EH (cell line): ENCODE measurements at places on chromosomes 12 and 14.
A peak's percentile ranks its signal among the peaks of the same experiment; 100 is the strongest.

DNA sequence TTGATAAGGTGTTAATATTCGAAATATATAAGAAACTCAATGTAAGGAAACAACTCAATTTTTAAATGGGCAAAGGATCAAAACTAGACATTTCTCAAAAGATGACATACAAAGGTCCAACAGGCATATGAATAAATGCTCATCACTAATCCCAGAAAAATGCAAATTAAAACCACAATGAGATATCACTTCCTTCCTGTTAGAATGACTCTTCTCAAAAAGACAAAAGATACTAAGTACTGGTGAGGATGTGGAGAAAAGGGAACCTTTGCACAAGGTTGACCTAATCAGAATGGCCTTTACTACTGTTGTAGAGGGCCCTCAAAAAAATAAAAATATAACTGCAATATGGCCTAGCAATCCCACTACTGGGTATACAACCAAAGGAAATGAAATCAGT lies 383.4 kb downstream of the KCNH5 start:
- no peak for DNase-seq

- no peak for DNase-seq
These were observed 127.3 kb downstream of the CNTN1 start for GRCh38 chr12:40819436-40820108.

- DNase-seq: peak; percentile 65
These were observed 85.6 kb downstream of the MSRB3 start for GRCh38 chr12:65364046-65364445.

DNA sequence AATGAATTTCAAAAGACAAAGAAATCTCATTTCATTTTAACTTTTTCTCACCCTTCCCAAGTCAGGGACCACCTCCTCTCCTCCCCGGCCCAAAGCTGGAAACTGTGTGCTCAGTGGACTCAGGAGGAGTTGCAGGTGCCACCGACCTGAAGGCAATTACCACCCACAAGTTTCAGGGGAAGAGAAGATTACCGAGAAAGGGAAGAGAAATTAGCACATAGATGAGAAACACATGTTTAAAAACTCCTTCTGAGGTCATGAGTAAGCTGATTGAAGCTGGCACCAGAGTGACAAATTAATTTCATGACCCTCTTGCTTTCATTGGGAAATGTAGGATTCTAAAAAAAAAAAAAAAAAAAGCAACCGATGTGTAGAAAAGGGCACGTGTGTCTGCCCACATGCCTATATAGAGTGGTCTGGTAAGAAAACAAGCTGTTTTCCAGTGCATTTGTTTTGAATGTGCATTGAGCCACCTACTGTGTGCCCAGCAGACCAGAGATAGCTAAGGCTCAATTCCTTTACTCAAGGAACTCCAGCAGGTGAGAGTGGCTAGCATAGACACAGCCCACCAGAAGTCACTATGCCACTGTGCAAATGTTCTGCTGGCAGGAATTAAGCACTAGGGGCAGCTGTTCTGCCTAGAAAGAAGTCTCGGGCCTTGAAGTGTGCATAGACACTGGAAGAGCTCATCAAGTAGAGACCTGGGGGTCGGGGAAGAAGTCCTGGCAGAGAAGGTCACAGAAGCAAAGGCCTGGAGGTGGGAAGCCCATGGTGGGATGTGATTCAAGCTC lies 30.5 kb downstream of the DPF3 start:
- DNase-seq: peak; percentile 17

DNA sequence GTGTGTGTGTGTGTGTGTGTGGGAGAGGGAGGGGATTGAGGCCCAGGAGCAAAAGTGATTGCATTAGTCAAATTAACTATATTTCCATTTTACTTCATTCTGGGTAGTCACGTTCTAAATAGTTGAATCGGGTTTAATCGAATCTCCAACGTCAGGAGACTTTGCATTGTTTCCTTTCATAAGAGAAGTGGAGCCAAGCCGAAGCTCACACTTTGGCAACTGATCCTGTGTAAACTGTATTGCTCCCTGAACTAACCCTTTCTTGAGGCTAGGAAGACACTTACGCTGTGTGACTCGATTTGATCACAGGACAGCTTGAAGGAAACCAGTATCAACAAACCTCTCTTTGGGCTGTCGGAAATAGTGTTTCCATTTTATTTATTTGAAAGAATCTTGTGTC lies 363.4 kb upstream of the ATP2B1 start:
- DNase-seq: no peak

GRCh38 chr14:50363714-50364111 lies 33.0 kb downstream of the CDKL1 start:
- peak; percentile 38 for DNase-seq

GRCh38 chr14:28596391-28596790 lies 170.2 kb upstream of the FOXG1 start:
- DNase-seq: no peak

DNA sequence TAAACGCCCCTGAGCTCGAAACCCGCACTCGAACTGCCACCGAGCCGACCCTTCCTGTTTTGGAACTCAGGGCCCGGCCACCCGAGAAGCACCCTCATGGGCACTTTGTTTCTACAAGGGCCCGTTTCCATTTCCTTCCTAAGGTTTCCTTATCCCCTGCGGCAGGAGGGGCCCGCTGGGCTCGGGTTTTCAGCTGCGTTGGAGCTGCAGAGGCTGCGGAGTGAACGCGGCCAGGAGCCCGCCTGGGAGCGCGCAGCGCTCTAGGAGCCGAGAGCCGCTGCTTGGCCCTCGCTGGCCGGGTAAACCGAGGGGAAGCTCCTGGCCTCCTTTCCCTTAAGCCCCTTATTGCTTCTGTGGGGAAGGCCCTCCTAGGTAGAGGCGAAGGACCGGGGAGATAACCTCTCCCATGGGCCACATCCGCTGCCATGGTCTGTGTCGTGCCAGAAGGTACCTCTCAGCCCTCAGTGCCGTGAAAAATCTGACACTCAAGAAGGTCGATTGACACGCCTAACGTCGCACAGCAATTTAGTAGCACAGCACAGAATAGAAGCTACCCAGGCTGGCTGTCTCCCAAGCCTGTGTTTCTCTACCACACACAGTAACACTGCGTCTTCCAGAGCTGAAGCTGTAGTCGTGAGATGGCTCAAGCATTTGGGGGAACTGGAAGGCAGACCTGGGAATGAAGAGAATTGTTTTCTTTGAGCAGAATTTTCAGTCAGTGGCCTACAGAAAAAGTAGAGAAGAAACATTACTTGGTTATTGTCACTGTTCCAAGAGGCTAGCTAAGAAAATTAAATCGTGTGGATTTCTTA lies 12.9 kb upstream of the CALM1 start:
- peak; percentile 57 for DNase-seq

GRCh38 chr14:68245146-68246073 lies 425.8 kb downstream of the RAD51B start:
- DNase-seq: no peak

GRCh38 chr14:104876251-104876699 lies 11.2 kb downstream of the CEP170B start:
- peak; percentile 51 for DNase-seq

DNA sequence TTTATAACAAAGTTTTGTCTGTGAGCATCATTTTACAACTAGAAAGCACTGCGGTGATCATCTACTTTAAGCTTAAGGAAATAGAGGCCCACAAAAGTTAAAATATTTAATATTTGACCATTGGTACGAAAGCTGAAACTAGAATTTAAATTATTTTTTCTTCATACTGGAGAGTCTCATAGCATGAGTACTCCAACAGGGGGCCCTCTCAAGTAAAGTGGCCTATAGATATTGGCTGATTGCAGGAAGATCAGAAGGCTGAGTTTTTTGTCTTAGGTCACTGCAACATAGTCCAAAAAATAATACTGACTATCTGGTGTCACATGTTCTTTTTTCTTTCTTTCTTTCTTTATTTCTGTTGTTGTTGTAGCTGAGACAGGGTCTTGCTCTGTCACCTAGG lies 75.3 kb upstream of the ZDHHC17 start:
- no peak for DNase-seq

DNA sequence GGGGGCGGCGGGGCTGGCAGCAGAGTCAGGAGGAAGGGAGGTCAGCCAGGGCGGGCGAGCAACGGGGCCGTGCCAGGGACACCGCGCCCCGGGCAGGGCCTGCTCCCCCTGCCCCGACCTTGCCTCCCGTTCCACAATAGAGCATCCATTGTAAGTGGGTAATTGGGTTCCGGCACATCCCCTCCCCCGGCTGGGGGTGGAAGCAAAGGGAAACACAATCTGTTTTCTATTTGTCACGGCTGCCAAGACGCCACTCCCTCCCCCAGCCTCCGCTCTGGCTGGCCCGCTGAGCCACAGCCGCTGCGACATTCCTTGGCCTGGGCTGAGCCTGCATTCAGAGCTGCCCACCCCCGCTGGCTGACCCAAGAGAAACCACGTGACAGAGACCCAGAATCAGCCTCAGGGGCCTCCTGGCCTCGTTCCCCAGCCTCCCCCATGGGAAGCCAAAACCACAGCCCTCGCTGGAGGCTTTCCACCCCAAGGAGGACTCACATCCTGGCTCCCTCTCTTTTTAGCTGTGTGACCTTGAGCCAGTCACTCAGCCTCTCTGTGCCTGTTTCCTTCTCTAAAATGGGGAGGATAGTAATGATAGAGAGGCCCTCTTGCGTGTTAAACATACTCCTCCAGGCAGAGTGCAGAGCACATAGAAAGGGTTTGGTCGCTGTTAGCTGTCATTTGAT lies 117.6 kb downstream of the SCARB1 start:
- peak; percentile 96 for DNase-seq

GRCh38 chr14:90842726-90843125 lies 26.5 kb upstream of the TTC7B start:
- no peak for DNase-seq

DNA sequence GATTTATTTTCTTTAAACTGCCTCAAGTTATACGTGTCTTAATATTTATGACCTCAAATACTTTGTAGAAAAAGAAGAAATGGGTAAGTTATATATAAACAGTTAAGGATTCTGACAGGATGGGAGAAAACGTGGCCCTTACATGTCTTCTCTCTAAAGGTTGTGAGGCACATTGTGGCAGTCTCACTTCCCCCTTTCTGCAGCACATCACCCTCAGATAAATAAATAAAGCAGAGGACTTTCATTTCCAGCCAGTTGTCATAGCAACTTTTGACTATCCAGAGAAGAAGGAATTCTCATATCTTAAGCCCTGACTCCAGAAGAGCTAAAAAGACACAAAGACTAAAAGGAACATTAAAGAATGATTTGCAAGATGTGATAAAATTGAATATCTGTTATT lies 28.8 kb upstream of the CEP83 start:
- peak; percentile 6 for DNase-seq

- DNase-seq: no peak
These were observed 80.6 kb upstream of the DAAM1 start for GRCh38 chr14:59107819-59108218.

GRCh38 chr14:99571303-99571986 lies 32.6 kb downstream of the CCDC85C start:
- DNase-seq: no peak

DNA sequence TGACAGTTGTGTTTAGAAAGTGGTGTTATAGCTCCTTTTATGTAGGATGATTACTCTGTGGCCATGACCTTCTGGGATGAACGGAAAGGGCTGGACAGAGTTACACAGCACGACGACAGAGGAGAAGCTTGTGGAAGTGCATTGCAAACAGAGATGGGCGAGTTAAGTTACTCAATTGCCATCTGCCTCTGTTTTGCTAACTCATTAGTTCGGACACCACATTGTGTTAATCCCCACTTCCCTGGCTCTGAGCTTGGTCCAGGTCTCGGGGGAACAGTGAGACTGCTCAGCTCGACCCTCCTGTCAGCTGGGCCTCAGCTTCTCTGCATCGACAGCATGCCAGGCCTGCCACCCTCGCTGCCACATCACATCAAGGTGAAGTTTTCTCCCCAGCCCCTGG lies 408.0 kb downstream of the ZFP36L1 start:
- no peak for DNase-seq

- no peak for DNase-seq
These were observed 53.5 kb upstream of the PLEKHG6 start for GRCh38 chr12:6257007-6257406.

- DNase-seq: no peak
These were observed 65.3 kb downstream of the IPO8 start for GRCh38 chr12:30630076-30630978.

- DNase-seq: no peak
These were observed 24.3 kb upstream of the RGS6 start for GRCh38 chr14:71907793-71908515.

DNA sequence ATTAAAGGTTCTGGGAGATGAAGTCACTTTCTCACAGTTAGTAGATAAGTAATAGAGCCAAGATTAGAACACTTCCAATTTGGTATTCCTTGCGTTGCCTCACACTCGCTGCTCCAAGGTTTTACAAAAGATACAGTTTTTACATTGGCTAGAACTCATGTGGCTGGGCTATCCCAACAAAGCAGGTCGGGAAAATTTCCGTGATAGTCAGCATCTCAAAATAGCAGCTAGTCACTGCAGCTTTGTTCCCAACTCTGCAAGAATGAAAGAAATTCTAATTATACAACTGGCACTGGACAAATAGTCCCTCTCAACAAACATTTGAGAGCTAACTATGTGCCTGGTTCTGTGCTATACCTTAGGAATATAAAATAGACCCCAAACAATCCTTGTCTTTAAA lies 24.6 kb upstream of the PPP1R12A start:
- no peak for DNase-seq

DNA sequence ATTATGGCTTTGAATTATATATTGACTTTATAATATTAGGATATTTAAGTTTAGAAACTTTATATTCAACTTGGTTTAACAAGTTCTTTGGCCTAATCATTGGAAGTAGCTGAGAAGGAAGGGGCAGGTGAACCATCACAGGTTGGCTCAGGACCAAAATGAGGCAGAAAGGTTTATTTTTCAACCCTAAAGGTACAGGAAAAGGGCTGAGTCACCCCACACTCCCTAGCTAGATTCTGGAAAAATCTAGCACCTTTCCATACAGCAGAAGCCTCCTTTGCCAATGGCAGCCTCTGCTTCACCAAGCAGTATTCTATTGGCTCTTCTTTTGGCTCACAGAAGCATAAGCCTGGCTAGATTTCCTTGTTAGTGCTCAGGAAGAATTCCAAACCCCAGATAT lies 19.3 kb upstream of the MED6 start:
- DNase-seq: no peak

DNA sequence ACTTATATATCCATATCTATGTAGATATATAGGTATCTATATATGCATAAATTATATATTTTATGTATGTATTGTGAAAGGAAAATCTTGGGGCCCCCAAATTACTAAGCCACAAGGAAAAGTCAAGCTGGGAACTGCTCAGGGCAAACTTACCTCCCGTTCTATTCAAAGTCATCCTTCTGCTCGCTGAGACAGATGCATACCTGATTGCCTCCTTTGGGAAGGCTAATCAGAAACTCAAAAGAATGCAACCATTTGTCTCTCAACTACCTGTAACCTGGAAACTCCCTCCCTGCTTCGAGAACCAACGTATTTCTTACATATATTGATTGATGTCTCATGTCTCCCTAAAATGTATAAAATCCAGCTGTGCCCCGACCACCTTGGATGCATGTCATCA lies 58.8 kb upstream of the C14orf132 start:
- no peak for DNase-seq

GRCh38 chr14:69092840-69093422 lies 60.0 kb downstream of the DCAF5 start:
- peak; percentile 36 for DNase-seq

GRCh38 chr14:105026033-105026785 lies 5.3 kb upstream of the CDCA4 start:
- peak; percentile 76 for DNase-seq
